ENCODE measurements at places on chromosomes 2 and 18. TPM values are rescaled to one million over a fixed set of nuclear protein-coding genes. Genes with fewer than 3 reads are reported as not detected.

- no peak for DNase-seq
Observed at GRCh38 chr2:234964631-234965461, 13.0 kb downstream of the SH3BP4 start.

- DNase-seq: no peak
Observed at GRCh38 chr2:14587119-14587518, 45.4 kb upstream of the LRATD1 start.

GRCh38 chr2:113075030-113075429 lies 7.3 kb downstream of the IL1F10 start:
- DNase-seq: no peak

DNA sequence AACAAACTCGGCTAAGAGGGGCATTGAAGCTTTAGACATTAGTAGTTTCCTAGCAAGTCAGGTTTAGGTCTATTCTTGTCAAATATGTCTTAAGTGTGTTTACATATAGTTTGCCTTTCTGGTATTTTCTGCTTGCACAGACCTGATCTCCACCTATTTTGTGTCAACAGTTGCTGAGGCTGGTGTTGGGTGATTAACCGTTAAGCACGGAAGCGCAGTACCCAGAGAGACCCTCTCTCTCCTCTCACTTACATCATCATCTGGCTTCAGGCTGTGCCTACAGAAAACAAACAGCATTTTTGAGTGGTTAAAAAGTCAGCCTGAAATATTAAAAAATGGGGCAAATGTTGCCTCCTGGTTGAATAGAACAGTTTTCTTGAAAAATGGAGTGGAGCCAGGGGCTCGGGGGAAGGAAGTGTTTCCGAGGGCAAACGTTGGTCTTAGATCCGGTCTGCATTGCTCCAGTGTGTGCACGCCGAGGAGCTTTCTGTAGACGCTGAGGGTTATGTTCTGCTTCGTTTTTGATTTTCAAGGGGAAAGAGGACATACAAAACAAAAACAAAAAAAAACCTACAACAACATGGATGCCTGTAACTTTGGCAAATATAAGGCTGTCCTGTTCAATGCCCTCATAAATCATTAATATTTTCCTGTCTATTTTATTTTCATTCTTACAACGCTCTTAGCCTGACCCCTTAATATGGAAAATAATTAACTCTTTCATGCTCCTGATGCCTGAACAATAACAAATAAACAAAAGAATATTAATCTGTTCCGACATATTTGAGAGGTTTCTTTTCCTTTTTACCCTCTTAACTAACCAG lies 120.8 kb downstream of the MEIS1 start:
- peak; percentile 41 for DNase-seq

DNA sequence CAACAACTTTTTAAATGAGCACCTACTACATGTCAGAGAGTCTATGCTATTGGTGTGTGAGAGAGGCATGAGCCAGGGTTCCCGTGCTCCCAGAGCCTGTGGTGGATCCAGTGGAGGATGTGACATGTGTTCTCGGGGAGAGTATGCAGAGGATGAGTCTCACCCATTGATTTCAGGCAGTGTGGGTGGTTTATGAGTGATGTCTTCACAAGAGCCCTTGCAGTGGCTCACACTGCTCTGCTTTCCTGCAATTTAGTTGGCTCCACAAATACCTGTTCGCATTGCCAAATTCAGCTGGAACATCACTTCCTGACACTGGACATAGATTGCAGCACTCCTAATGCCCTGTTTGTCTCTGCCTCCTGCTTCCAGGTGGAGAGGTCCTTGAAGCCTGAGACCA lies 243.6 kb upstream of the CXCR4 start:
- no peak for DNase-seq

DNA sequence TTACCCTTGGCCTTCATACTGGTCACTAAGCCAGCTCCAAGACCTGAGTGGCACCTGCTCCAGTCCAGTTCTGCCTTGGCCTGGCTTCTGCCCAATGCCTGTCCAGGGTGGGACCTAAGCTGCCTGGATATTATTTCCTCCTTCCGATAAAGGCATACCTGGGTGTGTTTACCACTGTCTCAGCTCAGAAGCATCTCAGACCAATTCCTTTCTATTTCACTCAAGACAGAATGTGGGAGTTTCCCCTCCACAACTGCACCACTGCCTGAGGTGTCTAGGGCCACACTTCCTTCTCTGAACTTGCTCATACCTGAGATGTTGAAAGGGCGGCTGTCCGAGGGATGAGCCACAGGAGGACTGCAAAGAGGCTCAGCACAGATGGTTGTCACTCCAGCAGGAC lies 18.4 kb upstream of the CAB39 start:
- no peak for DNase-seq

DNA sequence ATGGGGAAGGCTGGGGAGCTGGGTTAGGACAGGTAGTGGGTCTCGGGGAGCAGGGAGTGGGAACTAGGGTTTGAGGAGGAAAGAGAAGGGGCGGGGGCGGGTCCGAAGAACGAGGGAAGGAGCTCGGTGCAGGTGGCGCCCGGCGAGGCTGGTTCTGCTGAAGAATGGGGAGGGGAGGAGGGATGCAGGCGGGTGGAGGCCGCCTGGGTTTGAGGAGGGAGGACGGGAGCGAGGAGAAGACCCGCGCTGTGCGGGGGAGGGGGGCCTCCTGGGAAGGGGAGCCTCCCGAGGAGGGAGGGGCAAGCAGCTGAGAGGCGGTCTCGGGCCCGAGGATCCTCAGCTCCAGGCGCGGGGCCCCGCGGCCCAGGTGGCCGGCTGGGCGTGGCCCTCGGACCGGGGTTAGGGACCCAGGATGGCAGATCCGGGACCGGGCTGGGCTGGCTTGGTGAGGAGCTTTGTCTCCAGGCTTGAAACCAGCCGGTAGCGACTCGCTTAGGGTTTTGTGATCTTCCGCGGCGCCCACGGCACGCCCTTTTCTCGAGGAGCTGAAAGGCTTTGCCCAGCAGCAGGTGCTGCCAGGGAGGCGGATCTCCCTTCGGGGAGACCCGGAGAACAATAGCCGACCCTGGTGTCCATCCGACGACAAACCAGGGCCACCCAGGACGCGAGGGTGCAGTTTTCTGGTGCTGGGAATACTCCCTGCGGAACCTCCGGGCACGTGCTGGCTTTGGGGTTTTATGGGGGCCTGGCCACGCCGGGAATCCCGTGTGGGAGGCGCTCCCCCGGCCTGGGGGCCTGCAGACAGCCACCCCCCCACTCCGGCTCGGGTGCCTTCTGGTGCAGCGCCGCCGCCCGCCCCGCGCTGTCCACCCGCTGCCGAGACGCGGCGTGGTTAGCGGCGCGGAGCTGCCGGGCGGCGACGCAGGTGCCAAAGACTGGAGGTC lies 1.4 kb downstream of the DPYSL5 start:
- DNase-seq: no peak

GRCh38 chr2:75424936-75425619 lies 135.7 kb downstream of the EVA1A start:
- DNase-seq: no peak

DNA sequence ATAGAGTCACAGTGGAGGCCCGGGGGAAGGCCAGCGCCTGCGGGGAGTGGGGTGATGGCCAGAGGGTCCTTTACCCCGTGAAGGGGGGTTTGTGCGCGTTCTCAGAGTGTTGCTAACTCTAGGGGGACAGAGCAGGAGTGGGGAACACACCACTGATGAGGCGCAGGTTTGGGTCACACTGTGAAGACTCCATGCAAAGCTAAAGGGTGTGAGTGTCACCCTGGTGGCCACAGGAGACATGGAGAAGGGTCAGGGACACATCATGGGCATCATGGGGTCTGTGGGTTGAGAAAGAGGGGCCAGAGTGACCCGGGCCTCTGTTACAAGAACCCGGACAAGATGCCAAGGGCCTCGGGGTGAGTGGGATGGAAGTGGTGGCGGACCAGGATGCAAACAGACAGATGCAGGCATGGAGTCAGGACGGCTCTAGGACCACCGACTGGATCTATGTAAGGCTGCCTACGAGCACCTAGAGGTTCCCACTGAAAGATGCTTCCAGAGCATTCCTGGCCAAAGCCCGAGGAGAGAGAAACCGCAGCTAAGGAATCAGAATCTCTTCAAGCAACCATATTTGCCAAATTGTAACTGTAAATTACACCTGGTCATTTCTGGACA lies 84.3 kb downstream of the PXDN start:
- peak; percentile 15 for DNase-seq

DNA sequence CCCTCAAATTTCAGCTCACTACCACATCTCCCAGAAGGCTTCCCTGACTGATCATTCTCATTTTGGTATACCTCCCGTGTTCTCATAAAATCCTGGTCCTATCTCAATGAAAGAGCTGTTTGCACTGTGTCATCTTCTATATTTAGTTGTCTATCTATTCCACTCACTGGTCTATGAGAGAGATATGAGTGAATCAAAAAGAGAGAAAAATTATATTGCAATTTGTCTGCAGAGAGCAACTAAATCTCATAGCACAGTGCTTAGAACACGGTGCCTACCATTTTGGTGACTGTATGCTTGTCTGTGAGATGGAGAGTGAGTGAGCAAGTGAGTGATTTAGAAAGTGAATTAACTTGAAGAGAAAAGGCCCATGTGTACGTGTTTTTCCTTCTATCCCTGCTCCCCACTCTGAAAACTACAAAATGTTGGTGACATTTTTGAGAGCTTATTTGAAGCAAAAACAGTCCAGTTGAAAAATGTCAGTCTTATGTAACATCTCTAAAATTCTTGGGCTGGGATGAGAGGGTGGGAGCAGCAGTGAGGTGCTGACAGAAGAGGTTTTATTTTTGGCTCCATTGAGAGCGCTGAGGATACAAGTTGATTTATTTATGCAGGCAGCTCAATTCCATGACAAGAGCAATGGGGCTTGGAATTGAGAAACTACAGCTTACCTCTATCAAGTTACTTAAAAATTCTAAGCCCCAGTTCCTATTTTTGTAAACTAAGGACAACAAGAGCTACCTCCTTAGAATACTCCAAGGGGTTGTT lies 373.5 kb upstream of the CHST9 start:
- no peak for DNase-seq

DNA sequence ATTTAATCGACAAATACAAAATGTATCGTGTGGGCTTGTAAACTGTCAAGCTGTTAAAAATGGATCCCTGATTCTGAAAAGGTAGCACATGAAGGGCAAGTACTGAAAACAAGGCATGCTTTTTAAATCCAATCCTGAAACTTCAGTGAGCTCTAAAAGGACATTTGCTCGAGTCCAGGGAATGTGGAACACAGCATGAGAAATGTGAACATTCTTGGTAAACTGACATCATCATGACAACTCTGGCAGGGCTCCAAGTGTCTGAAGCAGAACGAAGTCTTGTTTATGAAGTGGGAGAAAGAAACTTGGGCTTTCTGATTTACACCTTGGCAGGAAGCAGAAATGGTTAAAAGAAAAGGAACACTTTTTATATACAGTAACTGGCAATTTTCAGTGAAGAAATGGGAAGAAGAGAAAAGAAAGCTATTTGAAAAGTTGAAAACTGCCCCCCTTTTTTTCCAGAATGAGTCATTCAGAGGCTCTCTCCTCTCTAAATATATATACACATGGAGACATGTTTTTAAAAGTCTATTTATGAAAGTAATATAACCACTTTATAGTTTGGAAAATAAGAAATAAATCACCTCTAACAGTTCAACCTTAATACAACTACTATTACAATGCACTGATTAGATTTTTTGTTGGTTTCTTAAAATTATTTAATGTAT lies 120.8 kb downstream of the GAREM1 start:
- peak; percentile 73 for DNase-seq

CD207 gene
- 0.24 TPM for total RNA-seq

DNA sequence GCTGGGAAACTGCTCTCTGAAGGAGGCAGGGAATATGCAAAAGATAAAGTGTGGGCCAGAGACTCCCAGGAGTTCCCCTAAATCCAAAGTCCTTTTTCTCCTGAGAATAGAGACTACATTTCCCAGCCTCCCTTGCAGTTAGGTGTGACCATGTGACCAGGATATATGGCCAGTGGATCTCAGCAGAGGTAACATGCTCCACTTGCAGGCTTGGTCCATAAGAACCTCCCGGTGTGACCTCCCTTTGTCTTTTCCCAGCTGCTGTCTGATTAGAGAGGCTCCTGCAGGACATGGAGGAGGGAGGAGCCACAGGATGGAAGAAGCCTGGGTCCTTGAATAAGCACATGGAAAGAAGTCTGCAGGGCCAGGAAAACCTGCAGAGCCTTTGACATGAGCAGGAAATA lies 76.2 kb downstream of the TGFA start:
- DNase-seq: no peak

DNA sequence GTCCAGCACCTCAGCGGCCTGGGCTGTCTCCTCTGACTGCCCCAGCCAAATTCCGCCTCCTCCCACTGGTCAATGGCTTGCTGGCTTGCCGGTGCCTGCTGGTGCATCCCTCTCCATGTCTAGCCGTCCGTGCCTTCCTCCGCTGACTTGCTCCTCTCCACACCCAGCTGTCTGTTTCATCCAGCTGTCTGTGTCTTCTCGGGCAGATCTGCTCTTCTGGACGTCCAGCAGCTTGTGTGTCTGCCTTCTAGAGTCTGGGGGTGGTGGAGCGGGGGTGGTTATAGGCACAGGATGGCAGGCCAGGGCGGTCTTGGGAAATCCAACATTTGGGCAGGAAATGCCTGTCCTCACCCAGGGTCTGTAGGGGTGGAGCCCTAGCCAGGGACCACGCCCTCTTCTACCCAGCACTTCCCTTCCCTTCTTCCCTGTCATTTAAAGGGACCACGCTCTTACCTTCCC lies 369.2 kb downstream of the GALNT13 start:
- peak; percentile 16 for DNase-seq

GRCh38 chr2:121472470-121472993 lies 58.1 kb upstream of the RNU4ATAC start:
- no peak for DNase-seq

GRCh38 chr2:5694306-5694705 lies 2.1 kb downstream of the SOX11 start:
- no peak for DNase-seq

DNA sequence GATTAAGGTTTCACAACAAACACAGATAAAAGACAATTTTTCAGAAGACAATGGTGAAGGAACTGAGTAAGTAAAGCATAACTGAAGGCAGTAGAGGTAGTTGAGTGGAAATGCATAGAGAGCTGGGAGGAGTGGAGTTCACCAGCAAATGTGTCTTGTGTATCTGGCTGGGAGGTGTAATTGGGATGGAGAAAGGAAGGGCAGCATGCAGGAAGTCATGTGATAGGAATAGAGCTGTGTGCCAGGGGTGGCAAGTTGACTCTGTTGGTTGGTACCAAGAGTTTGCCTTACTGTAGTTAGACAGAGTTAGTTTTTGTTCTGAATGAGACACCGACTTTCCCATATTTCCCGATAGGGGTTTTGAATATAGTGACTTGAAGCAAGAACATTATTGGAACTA lies 56.3 kb downstream of the FMNL2 start:
- no peak for DNase-seq

- no peak for DNase-seq
Observed at GRCh38 chr18:23504720-23505119, 1.4 kb downstream of the RMC1 start.

POMC gene
- 10.6 TPM for total RNA-seq
